ENCODE measurements at places on chromosomes 1 and 21.
A peak's percentile ranks its signal among the peaks of the same experiment; 100 is the strongest.

DNA sequence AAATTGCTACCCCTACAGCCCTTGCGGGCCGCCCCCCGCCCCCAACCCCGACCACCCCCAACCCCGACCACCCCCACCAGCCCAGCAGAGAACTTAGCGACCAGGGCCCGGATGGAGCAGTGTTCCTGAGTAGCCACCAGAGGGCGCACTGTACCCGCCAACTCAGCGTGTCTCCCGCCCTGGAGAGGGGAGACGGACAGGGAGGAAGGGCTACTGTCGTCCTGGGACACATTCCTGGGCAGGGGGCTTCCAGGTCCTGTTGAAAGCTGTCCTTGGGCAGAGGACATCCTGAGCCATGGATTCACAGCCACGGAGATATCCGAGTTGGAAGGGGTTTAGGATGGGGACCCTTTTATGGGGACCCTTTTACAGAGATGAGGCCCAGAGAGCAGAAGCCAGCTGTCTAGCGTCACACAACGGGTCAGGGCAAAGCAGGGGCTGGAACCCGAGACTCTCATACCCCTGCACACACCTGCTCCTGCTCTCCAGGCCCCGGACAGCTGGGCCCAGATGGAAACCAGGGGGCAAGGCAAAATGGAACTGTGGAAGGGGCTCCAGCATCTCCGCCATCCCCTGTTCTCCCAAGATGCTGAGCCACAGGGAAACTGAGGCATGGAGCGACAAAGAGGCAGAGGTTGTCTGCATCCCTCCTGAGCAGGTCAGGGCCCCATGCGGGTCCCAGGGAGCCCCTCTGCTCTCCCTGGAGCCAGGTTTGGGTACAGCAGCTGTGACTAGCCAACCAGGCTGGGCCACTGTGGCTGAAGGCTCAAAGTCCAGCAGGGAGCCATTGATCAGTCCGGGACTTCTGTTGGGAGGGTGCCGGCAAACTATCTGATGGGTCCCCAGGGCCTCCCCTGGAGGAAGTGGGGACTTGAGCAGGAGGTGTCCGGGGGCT is 25.0 kb upstream of the LAPTM5 start:
- DNase-seq = peak; percentile 82

DNA sequence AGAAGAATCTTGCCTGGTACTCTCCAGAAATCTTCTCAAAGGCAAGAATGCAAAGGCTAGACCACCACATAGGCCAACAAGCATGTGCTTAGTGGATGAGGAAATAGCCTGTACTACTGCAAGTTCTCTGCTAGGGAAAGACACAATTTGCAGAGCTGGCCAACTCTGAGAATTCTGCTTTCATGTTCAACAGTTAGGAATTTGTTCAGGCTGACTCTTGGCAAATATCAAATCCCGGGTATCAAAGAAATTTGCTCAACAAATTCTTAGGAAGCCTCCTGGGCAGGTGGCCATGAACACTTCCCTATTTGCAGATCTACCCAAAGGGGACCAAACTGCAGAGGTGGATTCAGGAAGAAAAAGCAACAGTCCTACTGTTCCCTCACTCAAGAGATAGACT is 15.0 kb upstream of the H3-3A start:
- no peak for DNase-seq

DNA sequence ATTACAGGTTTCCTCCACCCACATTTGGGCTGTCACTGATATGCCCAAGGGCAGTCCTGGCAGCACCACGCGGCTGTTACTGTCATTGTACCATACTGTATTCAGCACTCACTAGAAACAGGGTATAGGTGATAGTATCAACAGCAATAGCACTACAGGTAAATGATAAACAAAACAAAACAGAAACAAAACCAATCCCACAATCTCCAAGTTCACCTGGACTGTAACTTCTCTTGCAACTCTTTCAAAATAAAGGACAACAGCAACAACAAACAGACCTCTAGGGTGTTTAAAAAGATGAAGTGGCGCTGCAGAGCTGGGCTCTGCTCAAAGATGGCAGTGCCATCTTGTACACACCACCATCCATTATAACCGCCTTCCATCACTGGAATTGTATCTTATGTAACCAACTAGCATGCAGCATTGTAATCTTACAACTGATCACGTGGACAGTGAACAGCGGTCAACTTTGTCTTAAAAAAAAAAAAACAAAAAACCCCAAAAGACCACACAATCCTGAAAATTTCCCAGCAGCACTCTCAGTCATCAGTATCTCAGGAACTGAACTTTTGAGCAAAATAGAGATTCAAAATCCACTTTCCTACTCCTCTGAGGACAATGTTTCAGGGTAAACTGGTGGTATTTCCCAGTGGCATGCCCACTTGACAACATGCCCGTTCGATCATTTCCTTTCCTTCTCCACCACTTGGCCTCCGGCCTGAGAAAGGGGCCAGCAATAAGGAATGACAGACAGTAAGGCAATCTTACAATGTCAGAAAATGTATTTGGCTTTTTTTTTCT is 3.8 kb downstream of the IRF2BP2 start:
- no peak for DNase-seq

DNA sequence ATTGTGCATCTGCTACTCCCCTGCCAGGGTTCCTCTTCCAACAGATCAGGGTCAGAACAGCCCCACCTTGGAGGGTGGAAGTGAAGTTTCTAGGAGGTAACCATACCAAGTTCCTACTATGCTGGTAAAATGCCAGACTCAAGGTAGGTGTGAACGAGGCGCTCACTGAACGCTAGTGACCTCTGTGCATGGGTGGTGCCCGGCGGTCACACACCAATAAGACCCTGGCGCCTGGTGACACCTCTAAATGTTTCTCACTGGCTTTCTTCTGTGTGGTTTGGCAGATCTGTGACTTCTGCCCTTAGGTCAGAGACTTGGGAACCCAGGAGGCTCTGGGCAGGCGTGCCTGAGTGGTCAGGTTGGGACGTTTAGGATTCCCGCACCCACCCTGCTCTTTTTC is 55.9 kb downstream of the TMCO4 start:
- DNase-seq = no peak

- no peak for DNase-seq
Observed at GRCh38 chr1:174982971-174983689, 16.6 kb upstream of the CACYBP start.

GRCh38 chr21:32056791-32057190 is 184.0 kb downstream of the HUNK start:
- no peak for DNase-seq

DNA sequence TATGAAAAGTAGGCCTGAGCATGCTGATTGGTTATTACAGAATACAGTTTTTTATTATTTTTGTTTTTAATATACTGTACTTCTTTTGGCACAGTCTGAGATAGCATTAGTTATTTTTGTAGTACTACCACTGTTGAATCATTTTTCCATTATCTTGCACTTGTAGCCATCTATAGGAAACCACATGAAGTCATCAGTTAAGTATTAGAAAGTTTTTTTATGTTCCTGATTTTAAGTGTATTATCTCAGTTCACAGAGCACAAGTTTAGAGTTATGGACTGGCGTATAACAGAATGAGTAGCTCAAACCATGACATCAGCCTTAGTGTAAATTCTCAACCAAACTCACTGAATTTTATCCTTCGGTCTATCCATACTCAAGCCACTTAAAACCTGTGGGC is 22.8 kb downstream of the DHX9 start:
- DNase-seq = no peak

Measured in aorta (tissue), 5 donors.